Adrenal gland (tissue), 19 donors: ENCODE measurements at places on chromosomes 6 and 20. TPM values are rescaled to one million over a fixed set of nuclear protein-coding genes. Genes with fewer than 3 reads are reported as not detected.

GRCh38 chr6:75791881-75792280, 42.8 kb downstream of the MYO6 start:
- DNase-seq = no peak

- no peak for DNase-seq
Measured at GRCh38 chr20:8903655-8904605, 165.0 kb upstream of the PLCB4 start.

RBPJL gene
- total RNA-seq = not detected

- no peak for DNase-seq
Measured at GRCh38 chr6:143374014-143374413, 76.5 kb downstream of the ADAT2 start.

DNA sequence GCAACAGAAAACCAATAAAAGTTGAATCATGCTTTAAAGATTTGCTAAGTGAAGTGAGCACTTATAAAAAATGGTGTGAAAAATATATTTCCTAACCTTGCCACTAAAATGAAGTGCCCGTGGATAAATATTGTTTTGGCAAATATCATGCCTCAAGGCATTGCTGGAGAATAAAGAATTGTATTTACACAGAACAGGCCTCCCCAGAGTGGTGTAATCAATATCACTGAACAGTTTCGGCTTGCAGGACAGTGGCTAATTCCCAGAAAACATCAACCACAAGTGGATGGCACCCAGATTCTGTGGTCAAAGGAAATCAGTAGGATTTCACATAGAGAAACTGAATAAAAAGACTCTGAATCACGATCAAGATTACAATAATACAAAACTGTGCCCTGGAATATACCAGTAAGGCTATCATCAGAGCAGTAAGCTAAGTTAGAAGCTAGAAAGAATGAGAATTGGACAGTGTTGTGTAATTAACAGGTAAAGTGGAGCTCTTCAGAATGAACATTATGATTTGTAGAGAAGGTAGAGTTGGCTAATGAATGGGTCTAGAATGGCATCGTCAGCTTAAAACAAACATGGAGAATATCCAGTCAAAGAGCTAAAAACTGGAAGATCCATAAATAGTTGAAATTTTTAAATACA, 1026.9 kb upstream of the ADGRB3 start:
- no peak for DNase-seq

DNA sequence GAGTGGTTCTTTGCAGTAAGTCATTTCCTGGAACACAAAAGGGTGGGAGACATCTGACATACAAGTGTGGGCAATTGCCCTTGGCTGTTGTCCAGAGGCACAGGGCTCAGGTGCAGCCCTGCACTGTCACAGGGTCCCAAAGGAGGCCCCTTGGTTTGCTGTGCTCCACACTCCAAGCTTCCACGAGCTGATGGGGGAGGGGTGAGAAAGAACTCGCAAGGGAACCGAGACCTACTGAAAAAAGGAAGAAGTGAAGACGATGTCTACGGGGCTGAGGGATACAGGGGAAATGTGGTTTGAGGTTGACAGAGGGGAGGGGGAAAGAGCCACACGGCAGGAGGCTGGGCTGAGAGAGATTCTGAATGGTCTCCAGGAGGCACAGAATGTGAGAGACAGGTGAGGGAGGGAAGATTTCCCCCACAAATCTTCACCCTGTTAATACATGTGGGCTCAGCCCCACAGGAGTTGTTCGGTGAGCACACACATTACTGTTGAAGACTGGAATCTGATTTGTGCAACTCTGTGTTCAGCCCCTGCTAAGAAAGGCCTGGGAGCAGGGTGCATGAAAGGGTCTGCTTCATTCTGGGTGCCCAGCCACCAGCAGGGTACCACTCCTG, 123.4 kb downstream of the LY86 start:
- no peak for DNase-seq
